Upper lobe of right lung (tissue), 1 donor: ENCODE measurements at places on chromosomes 12 and 14. TPM values are rescaled to one million over a fixed set of nuclear protein-coding genes. Genes with fewer than 3 reads are reported as not detected.

DNA sequence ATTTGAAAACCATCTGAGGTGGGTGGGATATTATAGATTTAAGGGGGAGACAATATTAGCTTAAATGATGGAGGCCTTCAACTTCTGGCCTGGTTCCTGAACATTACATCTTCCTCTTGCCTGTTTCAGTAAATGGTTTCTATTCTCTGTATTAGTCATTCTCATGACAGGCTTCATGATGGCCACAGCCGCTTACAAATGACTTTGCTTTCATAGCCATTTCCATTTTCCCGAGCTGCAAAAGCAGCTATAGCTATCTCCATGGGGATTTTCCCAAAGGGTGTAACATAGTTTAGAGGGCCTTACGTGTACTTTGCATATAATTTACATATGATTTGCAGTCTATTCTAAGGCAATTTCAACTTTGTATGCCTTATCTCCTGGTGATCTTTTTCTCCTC lies 121.8 kb downstream of the NRXN3 start:
- no peak for DNase-seq

GRCh38 chr12:131835616-131836171 lies 7.5 kb downstream of the MMP17 start:
- DNase-seq, result no peak

DNA sequence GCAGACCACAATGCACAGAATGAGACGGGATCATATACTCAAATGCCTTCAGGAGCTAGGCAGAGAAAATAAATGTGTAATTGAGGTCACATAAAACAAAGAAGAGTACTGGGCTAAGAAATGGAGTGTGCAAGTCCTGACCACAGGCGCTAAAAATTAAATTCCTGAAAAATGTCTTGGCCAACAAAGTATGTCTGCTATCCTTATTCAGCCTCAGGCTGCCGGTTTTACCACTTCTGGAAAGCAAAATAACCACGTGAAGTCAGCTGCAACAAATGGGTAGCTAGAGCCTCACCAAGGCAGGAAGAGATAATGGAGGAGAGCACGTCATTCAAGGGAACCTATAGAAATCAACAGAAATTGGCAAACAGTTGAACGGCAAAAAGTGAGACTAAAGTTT lies 3.1 kb downstream of the PYGL start:
- DNase-seq, result no peak

- DNase-seq, result no peak
Measured at GRCh38 chr14:55136241-55136640, 7.2 kb downstream of the LGALS3 start.

DNA sequence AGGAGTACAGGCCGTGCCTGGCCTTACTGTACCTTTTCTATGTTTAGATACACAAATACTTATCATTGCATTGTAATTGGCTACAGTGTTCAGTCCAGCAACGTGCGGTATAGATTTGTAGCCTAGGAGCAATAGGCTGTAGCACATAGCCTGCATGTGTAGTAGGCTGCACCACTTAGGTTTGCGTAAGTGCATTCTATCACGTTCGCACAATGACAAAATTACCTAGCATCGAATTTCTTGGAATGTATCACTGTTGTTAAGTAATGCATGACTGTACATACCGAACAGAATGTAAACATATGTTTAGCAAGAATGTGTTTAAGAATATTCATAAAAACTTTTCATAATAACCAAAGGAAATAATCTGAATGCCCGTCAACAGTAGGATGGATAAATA lies 31.9 kb downstream of the VRTN start:
- DNase-seq, result no peak

GRCh38 chr14:88630565-88630964 lies 67.7 kb downstream of the ZC3H14 start:
- no peak for DNase-seq

DNA sequence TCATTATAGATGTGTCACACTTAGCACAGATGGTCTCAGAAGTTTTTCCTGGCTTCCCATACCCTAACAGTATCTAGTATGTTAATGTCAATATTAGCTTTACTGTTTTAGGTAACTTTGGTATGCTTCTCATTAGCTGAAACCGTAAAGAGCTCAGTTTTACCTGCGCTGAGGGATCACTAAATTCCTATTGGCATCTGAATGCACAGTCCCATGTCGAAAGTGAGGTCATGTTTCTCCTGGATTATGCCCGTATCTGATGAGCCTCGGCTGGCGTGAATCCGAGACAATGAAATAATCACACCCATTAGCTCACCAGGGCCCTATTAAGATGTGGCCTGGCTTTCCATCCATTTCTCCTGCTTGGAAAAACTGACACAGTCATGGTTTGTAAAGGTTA lies 418.2 kb downstream of the ZFP36L1 start:
- no peak for DNase-seq

DNA sequence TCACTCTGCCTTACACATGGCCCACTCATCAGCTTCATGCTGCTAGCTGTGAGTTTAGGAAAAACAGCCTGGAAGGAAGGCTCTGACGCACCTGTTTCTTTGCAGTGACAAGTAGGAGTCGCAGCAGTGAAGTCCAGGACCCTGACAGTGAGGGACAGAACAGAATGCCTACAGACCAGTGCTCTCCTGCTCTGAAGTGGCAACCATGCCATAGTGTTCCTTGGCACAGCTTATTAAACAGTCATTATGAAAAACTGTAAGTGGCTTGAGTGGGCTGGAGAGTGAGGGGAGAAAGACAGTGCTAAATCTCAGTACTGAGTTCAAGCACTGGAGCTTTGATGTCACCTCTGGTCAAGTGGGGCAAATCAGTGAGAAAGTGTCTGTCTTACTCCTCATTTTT lies 61.7 kb downstream of the MYRFL start:
- no peak for DNase-seq

DNA sequence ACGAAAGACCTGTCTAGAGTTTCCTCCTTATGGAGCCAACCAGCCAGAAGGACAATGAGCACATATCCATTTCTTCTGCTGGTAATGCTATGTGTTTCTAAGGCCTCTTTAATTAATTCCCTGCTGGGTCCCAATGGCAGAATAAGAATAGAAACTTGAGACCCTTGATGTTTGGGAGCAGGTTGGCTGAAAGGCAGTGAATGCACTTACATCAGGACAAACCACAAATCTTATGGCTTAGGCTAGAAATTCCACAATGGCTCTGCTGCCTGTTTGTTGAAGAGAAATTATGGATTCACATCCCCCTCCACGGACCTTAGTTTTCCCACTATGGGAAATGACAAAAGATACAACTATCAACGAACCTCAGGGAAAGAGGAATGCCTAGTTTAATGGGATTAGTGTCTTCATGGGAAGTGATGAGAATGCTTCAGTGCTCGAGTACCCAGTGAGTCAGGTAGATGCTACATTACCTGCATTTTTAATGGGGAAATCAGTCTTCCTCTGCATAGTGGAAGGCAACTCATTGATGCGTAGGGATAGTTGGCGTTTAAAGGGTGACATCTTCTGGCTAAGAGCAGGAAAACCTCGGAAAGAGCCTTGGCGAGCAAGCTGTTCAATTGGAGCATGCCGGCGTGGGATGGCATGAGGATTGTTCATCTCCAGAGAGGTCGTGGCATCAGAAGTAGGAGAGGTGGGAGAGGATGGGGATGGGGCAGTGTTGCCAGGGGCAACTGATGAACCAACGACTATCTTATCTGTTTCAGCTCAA lies 46.5 kb downstream of the PAPLN start:
- no peak for DNase-seq

- no peak for DNase-seq
Measured at GRCh38 chr14:75141967-75142366, 15.1 kb upstream of the NEK9 start.

- DNase-seq, result peak; percentile 68
Measured at GRCh38 chr14:20609215-20610001, 18.2 kb upstream of the RNASE12 start.

DNA sequence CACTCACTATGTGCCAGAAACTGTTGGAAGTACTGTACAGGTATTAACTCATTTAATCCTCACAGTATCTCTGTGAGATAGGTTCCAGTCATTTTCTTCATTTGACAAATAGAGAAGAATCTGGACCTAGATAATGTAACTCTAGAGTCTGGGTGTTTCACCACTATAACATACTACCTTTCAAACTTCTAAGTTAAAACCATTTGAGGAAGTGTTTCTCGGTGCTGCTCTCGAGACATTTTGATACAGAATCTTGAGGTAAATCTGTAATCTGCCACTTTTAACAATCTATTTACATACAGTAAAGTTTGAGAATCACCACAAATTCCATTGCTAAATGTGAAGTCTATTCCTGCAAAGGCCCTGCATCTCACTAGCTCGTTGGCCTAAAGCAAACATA lies 8.8 kb downstream of the OLR1 start:
- DNase-seq, result no peak

DNA sequence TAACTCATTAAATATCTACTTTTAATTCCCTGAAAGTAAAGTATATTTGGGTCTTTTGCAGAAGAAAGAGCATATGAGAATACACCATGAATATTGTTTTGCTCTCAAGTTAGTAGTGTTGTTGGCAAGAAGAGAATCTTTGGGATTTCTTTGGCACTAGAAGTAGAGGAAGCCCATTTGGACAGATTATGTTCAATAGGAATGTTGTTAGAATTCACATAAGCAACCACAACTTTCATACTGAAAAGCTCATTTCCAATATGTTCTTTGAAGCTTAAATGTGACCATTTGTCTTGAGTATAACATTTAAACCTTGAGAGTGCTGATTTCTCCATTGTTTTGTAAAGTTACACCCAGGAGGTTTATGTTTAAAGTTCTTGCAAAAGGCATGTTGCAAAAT lies 37.6 kb downstream of the PLEKHG7 start:
- DNase-seq, result no peak

GRCh38 chr12:12791756-12792369 lies 6.4 kb downstream of the APOLD1 start:
- no peak for DNase-seq

SMARCC2 gene
- 117 TPM for total RNA-seq

EML5 gene
- 2.3 TPM for total RNA-seq
